ENCODE measurements at places on chromosomes 5 and 9. TPM values are rescaled to one million over a fixed set of nuclear protein-coding genes. Genes with fewer than 3 reads are reported as not detected.

GPR151 gene
- not detected for total RNA-seq

GADD45G gene
- 34.2 TPM for total RNA-seq

IL33 gene
- not detected for total RNA-seq

CBY3 gene
- total RNA-seq: not detected

SYNPO gene
- total RNA-seq: not detected
